Right kidney (tissue), 9 donors: ENCODE measurements at places on chromosomes 13 and 19.

DNA sequence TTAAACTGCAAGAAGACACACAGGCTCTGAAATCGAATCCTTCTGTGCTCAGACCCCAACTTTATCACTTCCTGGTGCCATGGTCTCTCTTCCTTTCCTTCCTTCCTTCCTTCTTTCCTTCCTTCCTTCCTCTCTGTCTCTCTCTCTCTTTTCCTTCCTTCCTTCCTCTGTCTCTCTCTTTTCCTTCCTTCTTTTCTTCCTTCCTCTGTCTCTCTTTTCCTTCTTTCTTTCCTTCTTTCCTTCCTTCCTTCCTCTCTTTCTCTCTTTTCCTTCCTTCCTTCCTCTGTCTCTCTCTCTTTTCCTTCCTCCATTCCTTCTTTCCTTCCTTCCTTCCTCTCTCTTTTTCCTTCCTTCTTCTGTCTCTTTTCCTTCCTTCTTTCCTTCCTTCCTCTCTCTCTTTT, 127.2 kb upstream of the CACNA1A start:
- no peak for DNase-seq

GRCh38 chr13:55991666-55992065, 1149.1 kb upstream of the PRR20A start:
- no peak for DNase-seq

GRCh38 chr13:52109116-52109670, 19.7 kb downstream of the NEK5 start:
- DNase-seq, result no peak

GRCh38 chr19:5593343-5594255, 25.8 kb upstream of the TINCR start:
- no peak for DNase-seq

DNA sequence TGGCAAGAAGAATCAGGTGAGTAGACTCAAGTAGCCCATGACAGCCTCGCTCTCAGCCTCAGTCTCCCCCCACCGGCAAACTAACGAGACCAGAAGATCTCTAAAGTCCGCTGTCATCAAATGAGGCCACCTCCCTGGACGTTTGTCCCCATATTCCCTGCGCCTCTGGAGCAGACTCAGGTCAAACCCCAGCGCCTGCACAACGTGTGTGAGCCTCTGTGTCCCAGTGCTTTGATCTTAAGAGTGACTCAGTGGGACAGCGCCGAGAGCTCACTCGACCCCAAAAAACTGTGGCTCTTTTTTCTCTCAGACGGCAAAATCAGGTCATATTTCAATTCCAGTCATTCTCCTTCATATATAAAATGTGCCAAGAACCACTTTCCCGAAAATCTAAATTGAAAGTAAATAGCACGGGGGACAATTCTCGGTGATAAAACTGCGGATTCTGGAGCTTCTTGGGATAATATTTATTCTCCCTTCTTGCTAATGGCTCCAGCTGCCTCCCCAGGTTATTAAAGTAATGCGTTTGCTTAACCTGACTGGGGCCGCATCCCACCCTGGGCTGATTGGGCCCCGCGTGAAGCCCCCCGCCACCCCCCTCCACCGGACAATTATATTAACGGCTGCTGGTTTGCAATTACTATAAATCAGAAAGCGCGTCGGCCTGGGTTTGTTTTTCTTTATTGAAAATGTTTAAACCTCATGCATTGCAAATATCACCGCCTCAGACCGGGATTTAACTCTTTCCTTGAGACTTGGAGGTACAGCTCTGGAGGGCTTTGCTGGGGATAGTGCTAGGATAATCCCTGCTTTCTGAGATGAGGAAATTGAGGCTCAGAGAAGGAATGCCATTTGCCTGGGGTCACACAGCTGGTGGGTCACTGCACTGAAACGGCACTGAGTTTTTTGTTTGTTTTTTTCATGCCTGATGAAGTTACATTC, 37.5 kb upstream of the ZNRF4 start:
- no peak for DNase-seq
